ENCODE measurements at places on chromosomes 2 and 18.

- no peak for DNase-seq
These were observed 423.3 kb downstream of the LPIN1 start for GRCh38 chr2:12169721-12170120.

- no peak for DNase-seq
These were observed 35.1 kb downstream of the CD28 start for GRCh38 chr2:203741566-203741965.

DNA sequence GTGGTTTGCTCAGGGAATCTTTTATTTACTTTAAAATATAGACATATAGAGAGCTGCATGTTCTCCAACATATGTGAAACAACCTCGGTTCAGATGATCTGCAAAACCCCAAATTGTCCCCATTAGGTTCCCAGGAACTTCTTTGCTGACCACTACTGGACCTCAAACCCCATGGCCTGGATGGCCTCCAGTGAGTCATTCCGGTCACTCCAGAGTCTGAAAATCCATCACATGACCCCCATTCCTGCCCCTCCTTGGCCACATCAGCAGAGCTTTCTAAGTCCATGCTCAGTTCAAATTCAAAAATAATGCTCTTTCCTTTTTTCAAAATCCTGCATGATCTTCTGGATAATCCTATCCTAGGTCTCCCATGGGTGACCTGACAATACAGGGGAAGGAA is 271.0 kb downstream of the TNS1 start:
- no peak for DNase-seq

- DNase-seq = no peak
These were observed 11.5 kb downstream of the ANKRD29 start for GRCh38 chr18:23650968-23651927.

- no peak for DNase-seq
These were observed 41.4 kb downstream of the TET3 start for GRCh38 chr2:74025971-74026612.

DNA sequence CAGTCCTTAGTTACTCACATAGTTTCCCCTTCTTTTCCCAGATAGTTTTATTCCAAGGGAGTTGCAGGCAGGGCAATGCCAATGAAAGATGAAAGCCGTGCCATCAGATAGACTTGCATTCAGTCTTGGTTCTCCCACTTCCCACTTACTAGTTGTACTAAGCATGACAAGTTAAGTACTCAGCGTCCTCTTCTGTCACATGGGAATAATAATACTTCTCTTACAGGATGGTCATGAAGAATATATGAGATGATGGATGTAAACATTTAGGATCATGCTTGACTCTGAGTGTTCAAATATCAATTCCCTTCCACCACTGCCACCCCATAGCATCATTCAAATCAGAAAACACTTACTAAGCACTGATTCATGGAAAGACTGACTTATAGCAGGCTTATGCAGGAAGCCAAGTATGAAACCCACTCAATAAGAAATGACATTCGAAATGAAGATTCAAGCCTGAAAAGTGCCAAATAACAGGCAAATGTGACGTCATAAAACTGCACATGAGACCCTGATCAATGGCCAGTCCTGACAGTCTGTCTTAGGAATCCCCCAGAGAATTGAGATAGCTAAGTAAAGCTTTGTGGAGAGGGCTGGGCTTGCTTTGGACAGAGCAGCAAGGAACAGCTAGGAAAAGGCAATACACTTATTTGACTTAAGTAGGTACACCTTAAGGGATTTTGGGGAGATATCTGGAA is 11.1 kb upstream of the EVA1A start:
- no peak for DNase-seq

- DNase-seq = no peak
These were observed 117.5 kb upstream of the SNTG2 start for GRCh38 chr2:833180-833579.

DNA sequence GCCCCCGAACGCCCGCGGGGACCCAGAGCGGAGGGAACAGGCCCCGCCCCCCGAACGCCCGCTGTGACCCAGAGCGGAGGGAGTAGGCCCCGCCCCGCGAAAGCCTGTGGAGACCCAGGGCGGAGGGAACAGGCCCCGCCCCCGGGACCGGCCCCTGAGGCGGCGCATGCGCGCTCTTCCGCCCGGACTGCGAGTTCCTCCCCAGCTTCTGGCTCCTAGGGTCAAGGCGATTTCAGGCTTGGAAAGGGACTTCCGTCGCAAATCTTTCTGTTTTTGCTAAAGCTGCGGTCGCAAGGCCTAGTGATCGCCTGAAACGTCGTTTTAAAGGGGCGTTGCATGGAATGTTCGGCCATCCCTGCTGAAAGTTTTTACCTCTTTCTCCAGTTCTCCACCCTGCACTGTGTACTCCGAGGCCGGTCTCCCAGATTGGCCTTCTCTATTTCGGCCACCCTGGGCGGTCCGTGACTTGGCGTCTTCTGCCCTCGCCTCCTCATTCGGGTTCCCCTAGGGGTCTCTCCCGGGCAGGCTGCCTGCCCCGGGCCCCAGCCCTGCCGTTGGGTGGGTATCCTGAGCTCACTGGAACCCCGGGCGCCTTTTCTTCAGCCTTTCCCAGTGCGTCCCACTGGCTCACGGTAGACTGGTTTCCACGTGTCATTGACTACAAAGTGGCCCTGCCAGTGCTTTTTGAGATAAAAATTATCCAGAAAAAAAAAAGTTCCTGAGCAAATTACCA is 372 bp upstream of the WDSUB1 start:
- DNase-seq = peak; percentile 93

DNA sequence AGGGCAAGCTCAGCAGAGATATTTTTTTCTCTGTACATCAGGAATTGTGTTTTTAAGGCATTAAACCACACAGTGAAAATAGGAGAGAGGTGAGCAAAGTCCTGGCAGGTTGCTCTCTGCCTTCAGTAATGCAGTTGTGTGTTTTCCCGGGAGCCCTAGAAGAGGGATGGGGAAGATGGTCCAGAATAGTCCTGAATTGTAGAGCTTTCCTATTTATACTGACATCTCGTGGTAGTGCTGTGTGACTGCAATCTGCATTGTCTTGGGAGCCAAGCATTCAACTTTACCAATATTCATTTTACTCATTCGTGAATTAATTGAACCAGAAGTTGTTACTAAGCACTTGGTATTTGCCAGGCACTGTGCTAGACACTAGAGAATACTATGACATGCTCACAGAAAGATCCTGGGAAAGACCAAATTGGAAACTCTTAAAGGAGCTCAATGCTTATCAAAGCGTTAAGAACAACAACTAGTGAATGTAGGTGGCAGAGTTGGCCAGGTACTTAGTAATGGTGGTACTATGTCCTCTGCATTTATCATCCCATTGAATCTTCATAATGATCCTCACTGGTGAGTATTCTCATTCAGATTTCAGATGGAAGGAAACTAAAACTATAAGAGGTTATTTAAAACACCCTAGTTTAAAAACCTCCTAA is 214.6 kb downstream of the TRIB2 start:
- no peak for DNase-seq

GRCh38 chr2:7748717-7749415 is 831.7 kb downstream of the RNF144A start:
- no peak for DNase-seq

- DNase-seq = no peak
These were observed 100.4 kb downstream of the CCDC141 start for GRCh38 chr2:178949584-178949983.

DNA sequence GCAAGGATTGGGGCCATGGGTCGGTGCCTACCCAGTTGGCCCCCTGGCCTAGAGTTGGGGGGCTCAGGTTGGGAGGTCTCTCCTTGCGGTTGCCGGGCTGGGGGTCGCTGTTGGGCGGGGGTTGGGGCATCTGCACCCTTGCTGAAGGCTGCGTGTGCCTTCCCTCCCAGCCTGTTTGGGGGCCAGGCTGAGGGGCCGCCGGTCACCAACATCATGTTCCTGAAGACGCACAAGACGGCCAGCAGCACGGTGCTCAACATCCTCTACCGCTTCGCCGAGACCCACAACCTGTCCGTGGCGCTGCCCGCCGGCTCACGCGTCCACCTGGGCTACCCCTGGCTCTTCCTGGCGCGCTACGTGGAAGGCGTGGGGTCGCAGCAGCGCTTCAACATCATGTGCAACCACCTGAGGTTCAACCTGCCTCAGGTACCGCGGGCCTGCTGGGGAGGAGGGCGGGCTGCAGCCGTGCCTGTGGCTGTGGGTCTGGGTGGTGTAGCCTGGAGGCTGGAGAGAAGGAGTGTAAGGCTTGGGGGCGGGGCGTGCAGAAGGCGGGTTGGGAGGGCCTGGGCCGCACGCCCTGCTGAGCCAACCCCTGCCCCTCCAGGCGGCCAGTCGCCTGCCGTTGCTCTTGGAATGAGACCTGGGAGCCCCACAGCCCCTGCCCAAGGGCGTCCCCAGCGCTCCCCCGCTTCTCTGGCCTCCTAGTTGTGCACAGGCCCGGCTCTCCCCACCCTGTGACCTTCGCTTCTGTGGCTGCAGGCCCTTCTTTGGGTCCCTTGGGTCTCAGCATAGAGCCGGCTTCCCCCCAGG is 7.2 kb upstream of the NEU4 start:
- no peak for DNase-seq

GRCh38 chr18:78973357-78974083 is 6.1 kb upstream of the SALL3 start:
- no peak for DNase-seq

DNA sequence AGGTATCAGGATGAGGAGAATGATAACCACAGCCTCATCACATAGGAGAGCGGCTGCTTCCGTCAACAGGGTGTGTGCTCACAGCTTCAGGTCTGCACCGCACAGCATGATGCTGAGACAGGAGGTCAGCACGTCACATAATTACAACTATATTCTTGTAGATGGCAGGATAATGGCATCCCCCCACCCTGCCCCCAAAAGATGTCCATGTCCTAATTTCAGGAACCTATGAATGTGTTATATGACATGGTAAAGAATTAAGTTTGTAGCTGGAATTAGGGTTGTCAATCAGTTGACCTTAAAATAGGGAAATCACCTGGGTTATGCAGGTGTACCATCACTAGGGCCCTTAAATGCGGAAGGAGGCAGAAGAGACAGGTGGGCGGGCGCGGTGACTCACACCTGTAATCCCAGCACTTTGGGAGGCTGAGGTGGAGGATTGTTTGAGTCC is 73.9 kb downstream of the ARL4C start:
- DNase-seq = no peak

GRCh38 chr18:62420151-62420512 is 95.0 kb downstream of the TNFRSF11A start:
- DNase-seq = no peak

DNA sequence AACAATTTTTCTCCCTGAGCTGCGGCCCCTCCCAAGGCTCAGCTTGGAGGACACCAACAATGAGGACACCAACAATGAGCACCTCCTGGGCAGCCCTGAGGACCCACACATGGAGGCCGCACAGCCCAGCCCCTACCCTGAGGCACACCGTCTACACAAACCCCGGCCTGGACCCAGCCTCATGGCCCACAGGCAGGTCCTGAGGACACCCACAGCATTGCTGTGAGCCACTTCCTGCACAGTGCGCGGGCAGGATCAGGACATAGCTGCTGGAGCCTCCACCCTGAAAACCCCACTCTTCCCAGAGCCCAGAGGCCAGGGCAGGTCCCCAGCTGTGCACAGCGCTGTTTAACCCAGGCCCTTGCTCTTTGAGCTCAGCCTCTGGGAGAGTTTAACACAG is 194.3 kb downstream of the RTP5 start:
- DNase-seq = no peak

GRCh38 chr2:189113963-189114362 is 65.6 kb downstream of the COL5A2 start:
- no peak for DNase-seq

- no peak for DNase-seq
These were observed 17.0 kb downstream of the CYP27A1 start for GRCh38 chr2:218798767-218799504.

DNA sequence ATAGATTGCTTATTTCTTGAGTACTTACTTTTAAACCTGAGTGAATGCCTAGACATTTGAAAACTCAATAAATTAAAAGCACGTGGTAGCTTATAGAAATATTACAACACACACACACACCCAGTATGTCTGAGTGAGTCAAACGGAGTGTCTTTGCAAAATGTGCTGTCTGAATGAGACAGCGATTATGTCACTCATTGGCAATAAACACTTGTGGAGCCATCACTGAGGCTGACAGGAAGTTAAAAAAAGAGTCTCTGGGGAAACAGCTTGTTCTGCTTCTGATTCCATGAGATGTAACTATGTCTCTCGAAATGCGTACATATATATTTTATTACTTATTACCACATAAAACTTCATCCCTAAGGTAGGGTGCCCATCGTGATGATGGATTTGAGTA is 22.3 kb upstream of the VPS4B start:
- DNase-seq = no peak

DNA sequence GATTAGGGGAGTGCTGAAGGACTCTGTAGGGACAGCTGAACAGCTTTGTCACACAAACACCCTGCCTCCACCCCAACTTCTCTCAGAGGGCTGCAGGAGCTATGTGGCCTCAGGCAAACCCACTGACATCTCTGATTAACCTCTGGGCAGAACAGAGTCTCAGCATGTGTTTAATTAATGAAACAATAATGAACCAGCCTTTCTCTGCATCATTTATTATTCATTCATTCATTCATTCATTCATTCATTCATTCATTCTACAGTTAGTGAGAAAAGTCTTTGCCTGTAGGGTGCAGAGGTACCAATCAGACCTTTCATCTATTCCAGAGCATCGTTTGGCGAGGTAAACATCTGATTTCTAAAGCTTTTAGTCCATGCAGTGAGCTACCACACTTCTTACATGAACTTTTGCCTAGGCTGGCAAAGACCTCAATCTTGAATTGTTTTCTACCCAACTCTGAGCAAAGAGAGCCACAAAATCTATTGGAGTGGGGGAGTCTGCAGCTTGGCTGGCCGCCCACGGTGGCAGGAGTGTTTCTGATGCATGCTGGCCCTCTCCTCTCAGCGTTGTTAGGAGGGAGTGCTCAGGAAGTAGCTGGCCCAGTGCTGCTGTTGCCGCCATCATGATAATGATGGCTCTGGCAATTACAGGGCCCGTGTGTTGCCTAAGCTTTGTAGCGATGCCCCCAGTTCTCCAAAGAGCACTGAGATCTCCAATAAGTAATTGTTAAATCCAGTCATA is 198.9 kb downstream of the SMAD7 start:
- DNase-seq = no peak

GRCh38 chr2:203453858-203454451 is 81.1 kb downstream of the RAPH1 start:
- DNase-seq = no peak

DNA sequence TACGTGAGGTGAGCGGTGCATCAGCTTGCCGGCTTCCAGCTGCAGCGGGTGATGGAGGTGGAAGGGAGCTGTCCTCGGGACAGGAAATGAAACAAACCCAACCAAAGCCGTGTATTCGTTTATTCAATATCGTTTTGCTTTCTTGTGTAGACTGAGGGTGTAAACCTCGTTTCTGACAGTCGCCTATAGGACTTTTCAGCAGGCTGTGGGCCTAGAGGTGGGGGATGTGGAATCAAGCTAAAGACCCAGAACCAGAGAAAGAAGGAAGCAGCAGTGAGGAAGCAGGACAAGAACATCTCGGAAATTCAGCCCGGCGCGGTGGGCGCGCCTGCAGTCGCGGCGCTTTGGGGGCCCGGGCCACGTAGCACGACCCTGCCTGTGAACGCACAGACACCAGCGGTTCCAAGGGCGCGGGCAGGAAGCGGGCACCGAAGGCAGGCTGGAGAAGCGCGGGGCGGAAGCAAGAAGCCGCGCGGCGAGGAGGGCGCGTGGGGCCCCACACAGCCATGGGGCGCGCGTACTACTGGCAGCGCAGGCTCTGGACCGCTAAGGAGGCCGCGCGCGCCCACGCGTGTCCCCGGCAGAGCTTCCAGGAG is 755 bp upstream of the ATP9B start:
- DNase-seq = peak; percentile 11

GRCh38 chr2:54770676-54771075 is 47.2 kb downstream of the EML6 start:
- DNase-seq = no peak

All from stimulated activated CD8-positive, alpha-beta memory T cell treated with anti-CD3 and anti-CD28 coated beads, Interleukin-7, amount 100 ng/mL, for 24 hours (primary cell).